ENCODE measurements at places on chromosomes 16 and 17. TPM values are rescaled to one million over a fixed set of nuclear protein-coding genes. Genes with fewer than 3 reads are reported as not detected.

The KRTAP4-1 gene
- polyA plus RNA-seq: not detected

The FA2H gene
- 3.1 TPM for polyA plus RNA-seq

The CASKIN1 gene
- 1.5 TPM for polyA plus RNA-seq

The RND2 gene
- 3.5 TPM for polyA plus RNA-seq

The DNAAF8 gene
- 2.2 TPM for polyA plus RNA-seq

The BAIAP3 gene
- polyA plus RNA-seq: 4.6 TPM

The RILP gene
- 2.8 TPM for polyA plus RNA-seq

The RNF112 gene
- 1.3 TPM for polyA plus RNA-seq

The NEUROD2 gene
- 0.08 TPM for polyA plus RNA-seq

The C1QL1 gene
- 0.91 TPM for polyA plus RNA-seq

The KSR1 gene
- polyA plus RNA-seq: 73.5 TPM

The TEKT1 gene
- polyA plus RNA-seq: 0.62 TPM

The CMTM1 gene
- polyA plus RNA-seq: 7.0 TPM

The C1QBP gene
- polyA plus RNA-seq: 159 TPM

The CACNG3 gene
- not detected for polyA plus RNA-seq

The TSNAXIP1 gene
- polyA plus RNA-seq: 7.8 TPM

The KRT31 gene
- polyA plus RNA-seq: not detected

The ZNF287 gene
- 10.7 TPM for polyA plus RNA-seq

The EMC8 gene
- 27.9 TPM for polyA plus RNA-seq

The CHST4 gene
- 0.55 TPM for polyA plus RNA-seq

The ELP5 gene
- polyA plus RNA-seq: 54.9 TPM

All from left kidney (tissue), 8 donors.